ENCODE measurements at places on chromosomes 11 and 22.

DNA sequence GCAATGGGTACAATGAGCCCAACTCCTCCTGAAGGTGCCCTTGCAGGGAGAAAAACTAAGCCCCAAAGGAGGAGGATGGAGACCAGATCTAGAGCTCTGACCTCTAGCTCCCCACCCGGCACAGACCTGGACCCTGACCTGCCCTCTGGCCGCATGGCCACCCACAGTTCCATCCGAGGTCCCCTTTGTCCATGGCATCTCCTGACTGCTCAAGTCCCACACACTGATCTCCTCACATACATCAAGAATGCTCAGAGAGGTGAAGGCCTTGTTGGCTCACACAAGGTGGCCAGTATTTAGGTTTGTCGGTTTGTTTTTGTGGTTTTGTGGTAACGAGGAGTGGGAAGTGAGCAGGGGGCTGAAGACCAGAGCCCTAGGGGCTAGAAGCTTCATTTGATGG lies 423.5 kb upstream of the B3GAT1 start:
- DNase-seq, result no peak

DNA sequence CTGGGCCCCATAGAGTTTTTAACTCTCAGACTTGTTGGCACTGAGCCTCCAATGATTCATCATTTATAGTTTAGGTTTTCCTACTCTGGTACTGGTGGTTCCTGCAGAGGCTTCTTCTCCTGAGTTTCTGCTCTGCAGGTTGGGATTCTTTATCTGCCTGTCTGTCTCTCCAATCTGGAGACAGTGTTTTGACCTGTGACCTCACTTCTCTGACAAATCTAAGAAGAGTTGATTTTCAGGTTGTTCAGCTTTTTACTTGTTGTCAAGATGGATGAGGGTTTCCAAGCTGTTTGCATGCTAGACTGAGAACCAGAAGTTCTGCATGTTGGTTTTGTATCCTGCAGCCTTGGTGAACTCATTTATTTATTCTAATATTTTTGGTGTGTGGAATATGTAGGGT lies 63.9 kb downstream of the JAM3 start:
- DNase-seq, result no peak

DNA sequence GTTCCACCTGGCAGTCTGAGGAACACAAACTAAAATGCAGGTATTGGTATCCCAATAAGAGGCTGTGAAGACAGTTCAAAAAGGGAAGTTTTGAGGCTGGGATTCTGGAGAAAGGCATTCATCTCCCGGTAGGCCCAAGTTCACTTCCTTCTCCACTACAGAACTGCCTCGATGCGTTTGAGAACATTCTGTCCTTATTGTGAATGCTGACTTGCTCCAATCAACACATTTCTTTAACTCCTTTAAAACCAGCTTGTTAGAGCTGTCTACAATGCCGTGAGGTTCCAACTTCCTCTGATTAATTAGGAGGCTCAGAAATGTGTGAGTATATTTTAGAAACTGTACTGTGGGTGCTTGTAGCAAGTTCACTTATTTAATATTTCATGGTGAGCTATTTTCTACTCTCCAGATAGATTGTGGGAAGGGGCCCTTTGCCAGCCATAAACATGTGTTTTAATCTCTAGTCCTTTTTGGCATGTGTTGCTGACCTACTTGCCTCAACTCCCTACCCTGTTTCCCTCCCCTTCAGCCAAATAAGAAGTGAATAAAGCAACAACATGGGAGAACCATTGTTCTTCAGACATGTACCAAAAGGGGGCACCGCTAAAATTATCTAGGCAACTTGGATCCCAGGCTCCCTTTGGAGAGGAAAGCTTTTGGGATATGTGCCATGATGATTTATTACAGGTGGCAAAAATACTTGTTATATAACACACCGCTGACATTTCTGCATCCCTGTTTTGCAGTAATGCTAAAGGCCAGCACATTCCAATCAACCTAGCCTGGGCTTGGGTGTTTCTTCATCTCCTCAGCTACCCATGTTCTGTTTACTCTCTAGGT lies 245.6 kb downstream of the BLID start:
- no peak for DNase-seq

DNA sequence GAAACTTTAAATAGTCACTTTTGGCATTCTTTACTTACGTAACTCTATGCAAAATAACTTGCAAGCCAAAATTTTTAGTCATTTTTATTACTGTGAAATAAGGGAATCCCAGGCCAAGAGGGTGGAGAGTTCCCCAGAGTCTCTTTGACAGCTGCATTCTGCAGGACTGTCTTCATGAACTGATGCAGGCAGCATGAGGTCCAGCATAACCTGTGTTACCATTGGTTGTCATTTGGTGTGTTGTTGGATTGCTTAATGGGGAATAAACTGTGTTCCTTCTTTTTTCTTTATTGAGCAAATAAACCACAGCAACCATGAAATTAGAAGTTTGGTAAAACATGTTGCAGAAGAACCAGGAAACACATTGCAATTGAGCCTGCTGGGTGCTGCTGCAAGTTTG lies 24.6 kb downstream of the MMP27 start:
- no peak for DNase-seq

All from right lobe of liver (tissue), 6 donors.